ENCODE measurements at places on chromosomes 16 and 17.
A peak's percentile ranks its signal among the peaks of the same experiment; 100 is the strongest.

DNA sequence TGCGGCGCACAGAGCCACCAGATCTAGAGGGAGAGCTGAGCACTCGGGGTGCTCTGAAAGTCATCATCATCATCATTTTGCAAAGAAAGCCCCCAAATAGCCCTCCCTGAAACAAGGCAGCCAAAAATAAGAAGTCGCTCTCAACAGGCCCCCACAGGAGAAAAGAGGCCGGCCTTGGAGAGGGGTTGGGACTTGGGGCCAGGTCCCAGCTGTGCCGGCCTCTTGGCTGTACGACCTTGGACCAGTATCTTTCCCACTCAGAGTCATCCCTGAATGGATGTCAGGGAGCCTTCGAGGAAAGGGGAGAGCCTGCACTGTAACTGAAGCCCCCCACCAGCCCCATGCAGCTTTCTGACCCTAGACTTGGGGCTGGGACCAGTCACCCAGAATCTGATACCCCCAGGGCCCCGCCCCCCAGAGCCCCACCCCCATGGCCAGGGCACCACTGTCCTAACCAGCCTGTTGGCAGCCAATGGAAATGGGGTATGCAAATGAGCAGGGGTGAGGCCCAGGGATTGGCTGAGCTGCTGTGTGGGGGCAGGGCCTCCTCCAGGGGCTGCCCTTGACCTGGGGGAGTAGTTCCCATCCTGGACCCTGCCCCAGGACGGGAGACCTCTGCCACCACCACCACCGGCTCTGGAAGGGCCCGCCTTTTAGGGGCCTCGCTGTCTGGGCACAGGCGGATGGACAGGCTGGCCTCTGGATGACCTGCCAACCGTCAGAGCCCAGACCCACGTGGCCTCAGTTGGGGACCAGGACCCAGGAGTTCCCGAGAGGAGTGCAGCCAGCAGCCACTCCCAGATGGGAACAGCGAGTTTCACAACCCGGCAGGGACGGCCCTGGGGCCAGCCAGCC lies 15.4 kb downstream of the ZFPM1 start:
- no peak for DNase-seq

- DNase-seq, result no peak
These were observed 40.3 kb downstream of the SDK2 start for GRCh38 chr17:73603971-73604370.

DNA sequence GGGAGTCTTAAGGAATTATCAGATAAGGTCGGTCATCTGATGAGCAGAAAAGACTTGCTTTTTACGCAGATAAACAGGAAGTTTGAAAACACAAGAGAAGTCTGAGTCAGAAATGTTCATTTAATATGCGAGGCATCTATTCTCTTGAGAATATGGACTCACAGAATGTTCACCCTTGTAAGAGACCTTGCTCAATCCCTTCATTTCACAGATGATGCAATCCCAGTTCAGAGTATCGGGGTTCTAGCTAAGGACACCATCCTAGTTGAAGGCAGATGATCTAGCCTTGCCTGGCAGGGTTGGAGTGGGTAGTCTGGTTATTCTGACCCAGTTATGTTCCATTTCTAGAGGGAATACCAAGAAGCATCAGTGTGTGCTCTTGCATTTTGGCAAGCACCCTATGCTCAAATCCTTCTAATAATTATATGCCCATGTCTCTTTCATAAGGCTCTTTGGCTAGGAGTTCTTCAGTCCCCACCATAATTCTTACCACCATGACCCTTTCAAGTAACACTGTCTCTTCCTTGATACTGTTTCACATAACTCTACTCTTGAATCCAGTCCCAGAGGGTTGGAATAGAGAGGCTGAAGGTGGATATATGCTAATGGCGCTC lies 42.5 kb downstream of the YPEL2 start:
- peak; percentile 64 for DNase-seq

DNA sequence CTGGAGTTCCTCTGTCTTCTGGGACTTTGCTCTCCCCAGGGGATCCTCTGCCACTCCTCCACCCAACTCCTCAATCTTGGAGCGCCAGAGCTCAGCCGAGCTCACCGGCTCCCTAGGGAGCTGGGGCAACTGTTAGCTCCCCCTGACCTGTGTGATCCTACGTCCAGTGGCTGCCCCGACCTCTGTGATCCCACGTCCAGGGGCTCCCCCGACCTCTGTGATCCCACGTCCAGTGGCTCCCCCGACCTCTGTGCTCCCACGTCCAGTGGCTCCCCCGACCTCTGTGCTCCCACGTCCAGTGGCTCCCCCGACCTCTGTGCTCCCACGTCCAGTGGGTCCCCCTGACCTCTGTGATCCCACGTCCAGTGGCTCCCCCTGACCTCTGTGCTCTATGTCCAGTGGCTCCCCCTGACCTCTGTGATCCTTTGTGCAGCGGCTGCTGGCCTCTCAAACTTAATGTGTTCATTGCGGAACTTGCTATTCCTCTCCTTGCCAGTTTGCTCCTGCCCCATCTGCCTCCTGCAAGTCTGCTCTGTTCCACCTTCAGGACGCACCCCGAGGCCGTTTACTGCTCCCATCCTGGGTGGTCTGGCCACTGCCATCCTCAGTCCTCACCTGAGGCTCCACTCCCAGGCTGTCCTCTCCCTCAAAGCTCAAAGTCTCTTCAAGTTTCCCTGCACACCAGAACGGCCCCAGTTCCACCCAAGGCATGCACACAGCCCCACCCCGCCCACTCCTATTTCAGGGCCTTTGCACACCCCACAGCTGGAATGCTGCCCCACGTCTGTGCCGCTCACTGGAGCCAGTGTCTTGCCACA lies 2.8 kb downstream of the VPS9D1 start:
- DNase-seq, result no peak

GRCh38 chr16:52265446-52265861 lies 281.5 kb downstream of the TOX3 start:
- DNase-seq, result no peak

DNA sequence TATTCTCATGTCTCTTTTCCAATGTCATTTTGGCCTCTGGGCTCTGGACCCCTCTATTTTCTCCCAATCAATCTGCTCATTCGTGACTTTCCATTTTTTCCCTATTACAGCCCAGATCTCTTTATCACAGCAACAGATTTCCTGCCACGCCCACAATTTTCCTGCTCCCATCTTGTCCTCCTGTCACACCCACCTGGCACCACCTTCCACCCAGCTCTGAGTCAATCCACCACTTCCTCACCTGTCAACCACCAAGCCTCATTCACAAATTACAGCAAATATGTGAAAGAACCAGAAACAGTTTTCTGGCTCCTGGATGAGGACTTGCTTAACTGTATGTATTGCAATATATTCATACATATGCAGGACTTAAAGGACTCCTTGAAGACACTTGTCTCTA lies 311.3 kb downstream of the GRIN2A start:
- no peak for DNase-seq

DNA sequence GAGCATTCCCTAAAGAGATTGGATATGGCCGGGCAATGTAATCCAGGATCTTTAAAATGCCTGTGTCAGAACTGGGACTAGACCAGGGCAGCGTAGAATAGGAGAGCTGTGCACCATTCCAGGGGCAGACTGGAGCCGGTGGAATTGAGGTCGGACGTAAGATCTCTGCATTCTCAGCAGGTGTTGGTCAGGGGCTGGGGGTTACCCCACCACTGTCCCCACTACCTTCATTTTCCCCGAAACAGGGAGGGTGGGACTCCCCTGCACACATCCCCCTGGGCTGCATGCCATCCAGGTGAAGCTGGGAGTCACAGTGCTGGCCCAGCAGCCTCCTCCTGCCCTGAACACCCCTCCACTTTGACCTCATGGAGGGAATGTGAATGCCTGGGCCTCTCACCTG lies 17.8 kb downstream of the OSBPL7 start:
- DNase-seq, result no peak

- DNase-seq, result no peak
These were observed at the start of gene WFIKKN1 for GRCh38 chr16:630815-631405. TSS of gene WFIKKN1 (plus strand) at chr16:630985. CDS start at chr16:631254, 269 bp downstream.

Measured in CD4-positive, alpha-beta T cell (primary cell).